Astrocyte of the hippocampus (primary cell): ENCODE measurements at places on chromosomes 7 and 10.

DNA sequence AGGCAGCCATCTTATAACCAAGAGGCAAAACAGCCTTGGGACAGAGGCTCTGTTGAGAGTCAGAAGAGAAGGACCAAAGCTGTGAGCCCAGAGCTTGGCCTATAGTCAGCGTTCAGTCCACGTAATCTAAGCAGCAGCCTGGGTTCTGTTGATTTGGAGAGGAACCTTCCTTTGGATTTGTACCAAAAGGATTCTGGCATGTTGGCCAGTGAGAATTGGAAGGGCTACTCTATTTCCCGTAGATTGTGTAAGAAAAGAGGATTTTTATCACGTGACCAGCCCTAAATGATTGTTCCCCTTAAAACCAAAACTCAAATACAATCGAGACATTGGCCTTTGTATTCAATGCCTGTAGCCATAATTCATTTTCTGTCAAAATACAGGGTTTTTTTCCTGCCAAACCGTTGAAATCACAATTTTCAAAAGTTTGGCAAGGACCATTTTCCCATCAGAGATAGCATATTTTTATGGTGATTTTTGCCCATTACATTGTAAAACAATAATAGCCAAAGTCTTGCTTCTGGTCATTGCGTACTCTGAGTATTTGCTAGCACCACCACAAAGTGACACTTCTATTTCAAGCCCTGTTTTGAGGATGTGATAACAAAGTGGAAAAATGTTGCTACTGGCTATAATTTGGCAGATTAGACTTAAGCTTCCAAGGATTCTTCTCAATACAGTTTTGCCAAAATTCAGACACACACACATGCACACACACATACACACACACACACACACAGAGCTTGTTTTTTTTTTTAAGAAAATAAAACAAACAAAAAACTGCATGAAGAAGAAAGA lies 23.1 kb upstream of the BMPER start:
- DNase-seq: no peak

DNA sequence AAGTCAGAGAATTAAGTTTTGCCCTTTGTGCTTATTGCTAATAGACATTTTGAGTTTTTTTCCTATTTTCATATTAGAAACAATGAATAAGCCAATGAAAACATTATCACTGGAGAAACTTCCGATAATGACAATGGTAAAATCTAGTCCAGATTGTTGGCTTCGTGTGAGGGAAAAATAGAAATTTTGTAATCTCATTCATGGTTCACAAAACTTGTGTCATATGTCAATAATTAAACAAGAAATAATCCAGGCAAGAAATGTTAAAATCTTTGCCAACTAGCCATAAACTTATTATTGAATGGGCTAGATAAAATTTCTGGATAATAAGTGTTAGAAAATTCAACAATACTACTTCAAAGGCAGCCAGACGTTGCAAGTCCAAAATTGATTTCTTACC lies 36.6 kb downstream of the RNLS start:
- DNase-seq: no peak

GRCh38 chr7:45237788-45238461 lies 80.3 kb downstream of the RAMP3 start:
- no peak for DNase-seq

GRCh38 chr7:79319369-79319768 lies 134.1 kb downstream of the MAGI2 start:
- no peak for DNase-seq

- no peak for DNase-seq
These were observed 131.3 kb upstream of the NOBOX start for GRCh38 chr7:144534655-144535395.
